ENCODE measurements at places on chromosomes 6 and 20.
A peak's percentile ranks its signal among the peaks of the same experiment; 100 is the strongest.

DNA sequence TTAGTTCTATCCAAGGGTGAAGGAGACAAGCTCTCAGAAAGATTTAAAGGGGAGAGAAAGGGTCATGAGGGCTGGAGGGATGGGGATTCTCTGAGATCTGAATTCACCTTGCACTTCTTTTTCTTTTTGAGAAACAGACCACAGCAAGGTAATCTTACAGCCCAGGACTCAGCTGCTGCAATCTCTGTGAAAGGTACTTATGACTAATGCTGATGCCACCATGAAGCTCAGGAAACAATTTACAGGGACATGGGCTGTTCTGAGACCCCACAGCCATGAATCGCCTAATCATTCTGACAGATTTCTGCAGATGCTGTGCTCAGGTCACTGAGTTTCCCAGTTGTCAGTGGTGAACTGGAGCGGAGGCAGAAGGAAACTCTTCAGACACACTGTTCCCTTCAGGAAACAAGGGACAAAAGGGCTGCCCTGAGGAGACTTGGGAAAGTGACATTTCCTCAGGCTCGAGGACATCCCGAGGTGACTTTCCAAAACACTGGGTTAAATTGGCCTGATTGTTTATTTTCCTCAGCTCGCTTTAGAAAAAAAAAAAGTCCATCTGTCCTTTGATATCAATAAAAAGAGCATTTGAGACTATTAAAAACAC is 103.8 kb upstream of the PLCB4 start:
- no peak for DNase-seq

GRCh38 chr6:164042212-164042611 is 627.7 kb downstream of the QKI start:
- no peak for DNase-seq

DNA sequence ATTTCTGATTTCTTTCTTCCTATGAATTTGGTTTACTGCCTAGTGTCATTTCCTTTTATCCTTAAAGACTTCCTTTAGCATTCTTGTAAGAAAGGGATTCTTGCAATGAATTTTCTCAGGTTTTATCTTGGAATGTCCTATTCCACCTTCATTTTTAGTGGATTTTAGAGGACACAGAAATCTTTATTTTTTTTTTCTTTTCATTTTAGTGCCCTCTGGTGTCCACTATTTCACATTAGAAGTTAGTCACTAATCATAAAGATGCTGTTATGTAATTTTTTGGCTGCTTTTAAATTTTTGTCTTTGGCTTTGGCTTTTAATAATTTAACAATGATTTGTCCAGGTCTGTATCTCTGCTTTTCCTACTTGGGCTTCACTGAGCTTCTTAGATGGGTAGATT is 28.1 kb downstream of the LMBRD1 start:
- no peak for DNase-seq

DNA sequence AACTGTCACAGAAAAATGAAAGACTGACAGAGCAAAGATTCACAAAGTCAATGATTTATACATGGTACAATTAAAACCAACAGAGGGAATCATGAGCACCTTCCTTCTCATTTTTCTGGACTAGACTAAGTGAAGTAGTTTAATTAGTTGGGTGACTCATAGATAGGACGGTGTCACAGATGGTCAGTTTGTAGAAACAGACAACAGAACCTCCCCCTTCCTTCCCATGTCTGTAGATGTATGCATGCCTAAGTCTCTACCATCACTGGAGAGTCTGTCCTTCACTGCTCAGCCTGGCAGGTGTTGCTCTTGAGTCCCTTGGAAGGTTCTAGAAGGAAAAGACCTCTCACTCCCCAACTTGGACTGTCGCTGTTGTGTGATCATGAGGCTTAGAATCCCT is 75.4 kb upstream of the EEF1E1 start:
- no peak for DNase-seq

GRCh38 chr6:86934365-86934764 is 3.0 kb upstream of the HTR1E start:
- no peak for DNase-seq

DNA sequence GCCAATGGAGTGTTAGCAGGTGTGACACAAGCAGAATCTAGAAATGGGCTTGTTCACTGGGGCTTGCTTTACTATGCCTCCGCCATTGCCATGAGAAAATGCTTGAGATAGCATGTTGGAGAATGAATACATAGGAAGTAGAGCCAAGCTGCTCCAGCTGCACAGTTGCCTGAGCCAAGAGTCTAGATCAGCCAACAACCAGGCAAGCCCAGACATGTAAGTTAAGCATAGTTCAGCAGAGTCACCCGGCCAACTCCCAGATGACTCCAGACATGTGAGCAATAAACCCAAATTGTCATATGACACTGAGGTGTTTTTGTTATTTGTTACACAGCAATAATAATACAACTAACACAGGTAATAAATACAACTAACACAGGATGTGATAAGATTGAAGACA is 167.9 kb downstream of the HAO1 start:
- DNase-seq = no peak

DNA sequence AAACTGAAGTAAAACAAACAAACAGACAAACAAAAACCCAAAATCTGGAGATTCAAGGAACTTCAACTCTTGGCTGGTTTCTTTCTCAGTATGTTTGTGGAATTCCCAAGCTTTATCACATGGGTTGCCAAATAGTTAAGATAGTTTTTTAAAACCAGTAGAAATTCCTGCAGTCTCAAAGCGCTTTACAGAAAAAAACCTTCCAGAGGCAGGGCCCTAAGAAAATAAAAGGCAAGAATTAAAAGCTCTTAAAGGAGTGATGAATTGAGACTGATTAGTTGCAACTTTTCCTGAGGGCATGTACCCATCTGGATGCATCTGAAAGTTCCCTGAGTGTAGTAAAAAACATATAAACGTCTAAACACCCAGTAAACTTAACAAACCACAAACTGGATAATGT is 25.9 kb upstream of the PTCHD4 start:
- DNase-seq = peak; percentile 17

DNA sequence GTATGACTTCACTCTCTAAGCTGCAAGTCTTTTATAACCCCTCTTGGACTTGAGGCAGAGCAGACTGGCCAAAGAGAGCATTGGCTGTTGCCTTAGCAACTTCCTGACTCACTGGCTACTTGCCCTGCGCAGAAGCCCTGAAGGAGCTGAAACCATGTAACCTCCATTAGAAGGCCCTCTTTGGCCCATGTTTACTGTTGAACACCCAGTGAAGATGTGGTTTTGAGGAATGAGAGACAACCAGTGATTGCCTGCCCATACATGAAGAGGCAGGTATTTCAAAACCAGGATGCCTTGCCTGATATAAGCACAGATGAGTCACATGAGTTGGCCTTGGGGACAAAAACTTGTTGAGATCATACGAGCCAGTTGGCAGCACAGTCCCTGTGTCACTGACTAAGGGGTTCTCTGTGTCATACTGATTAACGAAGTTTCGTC is 182.5 kb downstream of the EDN1 start:
- DNase-seq = peak; percentile 64

- DNase-seq = no peak
Observed at GRCh38 chr20:32195581-32195980, 12.0 kb downstream of the PLAGL2 start.

GRCh38 chr6:163883984-163884383 is 469.5 kb downstream of the QKI start:
- no peak for DNase-seq

DNA sequence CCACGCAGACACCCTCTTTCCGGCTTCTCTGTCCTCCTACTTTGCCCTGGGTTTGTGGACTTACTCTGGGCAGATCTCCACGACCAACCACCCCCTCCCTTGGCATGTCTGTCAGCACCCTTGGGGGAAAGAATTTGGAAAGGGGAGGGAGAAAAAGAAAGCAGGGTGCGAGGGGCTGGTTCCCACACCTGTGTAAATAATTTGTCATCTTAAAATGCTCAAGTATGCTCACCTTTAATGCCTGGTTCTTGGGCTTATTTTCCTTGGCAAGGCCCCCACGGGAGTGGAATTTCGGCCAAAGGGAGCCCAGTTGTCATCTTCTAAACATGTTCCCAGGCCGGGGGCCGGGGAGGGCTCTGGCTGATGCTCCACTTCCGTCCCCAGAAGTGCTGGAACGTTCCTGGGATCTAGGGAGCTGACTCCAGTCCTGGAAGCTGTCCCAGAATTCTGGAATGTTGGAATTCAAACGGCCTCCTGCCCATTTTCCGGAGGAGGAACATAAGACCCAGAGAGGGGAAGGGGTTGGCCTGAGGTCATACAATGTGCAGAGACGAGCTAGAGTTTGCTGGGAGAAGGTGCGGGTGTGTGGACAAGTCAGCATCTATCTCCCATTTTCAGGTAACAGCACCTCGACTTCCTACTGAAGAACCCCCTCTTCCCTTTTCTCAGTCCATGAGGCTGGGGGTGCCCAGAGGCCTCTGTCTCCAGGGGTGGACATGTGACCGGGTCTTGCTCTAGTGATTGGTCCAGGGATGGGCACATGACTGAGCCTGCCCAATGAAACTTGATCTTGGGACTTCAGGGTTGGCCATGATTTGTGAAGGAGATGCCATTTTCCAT is 122.3 kb downstream of the CEBPB start:
- DNase-seq = peak; percentile 95

- DNase-seq = no peak
Observed at GRCh38 chr20:25176184-25176583, 19.3 kb upstream of the ENTPD6 start.

DNA sequence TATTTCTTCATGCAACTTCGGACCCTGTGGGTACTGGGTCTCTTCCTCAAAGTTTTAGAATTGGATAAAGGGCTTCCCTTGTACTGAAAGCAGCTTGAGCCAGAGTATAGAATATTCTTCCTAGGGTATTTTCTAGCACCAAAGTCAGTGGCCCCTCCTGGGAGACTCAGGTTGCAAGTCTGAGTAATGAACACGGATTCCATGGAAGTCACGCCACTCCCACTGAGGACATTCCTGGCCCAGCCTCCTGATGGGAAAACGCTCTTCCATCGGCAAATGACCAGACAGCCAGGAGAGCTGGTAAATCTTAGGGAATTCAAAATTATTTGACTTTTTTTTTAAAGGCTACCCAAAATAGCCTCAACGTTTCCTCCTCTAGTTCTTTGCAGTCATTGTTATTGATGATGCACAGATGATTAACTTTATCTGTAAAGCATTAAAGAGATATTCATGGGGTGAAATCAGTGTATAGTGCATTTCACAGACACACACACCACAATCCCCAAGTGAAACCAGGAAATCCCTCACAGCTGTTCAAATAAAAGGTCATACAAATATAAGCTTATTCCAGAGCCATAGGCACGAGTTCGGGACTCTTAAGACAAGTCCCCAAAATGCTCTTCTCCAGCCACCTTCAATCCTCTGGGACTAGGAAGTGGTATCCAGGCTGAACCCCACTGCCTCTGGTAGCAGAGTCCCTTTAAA is 248.8 kb downstream of the SOD2 start:
- DNase-seq = peak; percentile 47

DNA sequence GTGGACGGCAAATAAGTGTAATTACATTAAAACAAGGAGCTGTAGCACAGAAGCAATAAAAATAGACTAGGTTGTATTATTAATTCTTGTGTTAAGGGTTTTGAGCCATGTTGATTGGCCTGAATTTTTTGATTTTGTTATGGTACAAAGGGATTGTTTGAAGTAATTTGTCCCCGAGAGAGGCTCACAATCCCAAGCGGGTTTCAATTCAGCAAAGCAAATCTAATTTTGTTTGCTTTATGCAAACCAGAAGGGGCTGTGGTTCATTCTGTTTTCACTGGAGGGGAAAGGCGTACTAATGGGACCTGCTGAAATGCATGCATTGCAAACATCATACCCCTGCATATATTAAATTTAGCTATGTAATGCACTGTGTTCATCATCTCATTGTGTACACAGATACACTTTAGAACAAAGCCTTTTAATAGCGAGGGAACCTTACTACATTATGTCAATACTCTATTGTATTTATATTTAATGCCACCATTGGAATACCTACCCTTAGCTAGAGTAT is 379.5 kb upstream of the POU3F2 start:
- DNase-seq = no peak

- DNase-seq = no peak
Observed at GRCh38 chr6:90495216-90495817, 91.6 kb downstream of the MAP3K7 start.

DNA sequence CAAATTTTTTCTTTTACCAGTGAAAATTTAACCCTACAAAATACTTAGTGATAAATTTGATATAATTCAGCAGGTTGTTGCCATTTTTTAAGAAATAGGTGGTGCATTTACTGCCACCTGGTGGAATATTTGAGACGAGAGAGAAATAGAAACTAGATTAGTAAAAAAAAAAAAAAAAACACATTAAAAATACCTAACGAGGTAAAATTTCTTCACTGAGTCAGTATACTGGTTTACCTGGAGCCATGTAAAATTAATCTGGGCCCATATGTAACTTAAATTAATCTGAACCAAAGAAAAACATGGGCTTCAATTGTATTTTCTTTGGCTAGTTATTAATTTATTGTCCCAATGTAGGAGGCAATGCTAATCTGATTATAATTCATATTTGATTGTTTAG is 520.8 kb downstream of the EPM2A start:
- peak; percentile 36 for DNase-seq

- DNase-seq = no peak
Observed at GRCh38 chr20:4688305-4688704, 33.4 kb upstream of the PRND start.

All from fibroblast of skin of right quadriceps (primary cell).